ENCODE measurements at places on chromosomes 2 and 18.

DNA sequence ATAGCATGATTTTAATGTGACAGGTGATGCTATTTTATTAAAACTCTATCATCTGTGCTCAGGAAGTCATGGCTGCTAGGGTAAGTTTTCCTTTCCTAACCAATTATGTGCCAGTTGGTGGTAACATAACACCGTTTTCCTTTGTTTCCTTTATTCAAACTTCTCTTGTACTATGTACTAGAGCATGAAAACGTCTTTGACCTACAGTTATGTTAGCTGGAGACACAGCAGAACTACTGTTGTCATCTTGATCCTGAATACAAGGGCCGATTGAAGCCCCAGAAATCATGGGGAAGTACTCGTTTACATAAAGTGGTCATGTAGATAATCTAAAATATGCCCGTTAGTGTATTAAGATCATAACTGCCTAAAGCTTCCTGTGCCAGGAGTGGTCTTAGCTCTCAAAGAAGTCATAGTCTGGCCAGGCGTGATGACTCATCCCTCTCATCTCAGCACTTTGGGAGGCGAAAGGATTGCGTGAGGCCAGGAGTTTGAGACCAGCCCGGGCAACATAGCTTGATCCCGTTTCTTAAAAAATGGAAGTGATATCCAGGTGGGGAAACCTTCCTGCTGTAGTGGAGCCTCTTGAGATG, 20.5 kb downstream of the NEDD4L start:
- DNase-seq: no peak

GRCh38 chr18:38648179-38648578, 1082.6 kb upstream of the CELF4 start:
- no peak for DNase-seq

DNA sequence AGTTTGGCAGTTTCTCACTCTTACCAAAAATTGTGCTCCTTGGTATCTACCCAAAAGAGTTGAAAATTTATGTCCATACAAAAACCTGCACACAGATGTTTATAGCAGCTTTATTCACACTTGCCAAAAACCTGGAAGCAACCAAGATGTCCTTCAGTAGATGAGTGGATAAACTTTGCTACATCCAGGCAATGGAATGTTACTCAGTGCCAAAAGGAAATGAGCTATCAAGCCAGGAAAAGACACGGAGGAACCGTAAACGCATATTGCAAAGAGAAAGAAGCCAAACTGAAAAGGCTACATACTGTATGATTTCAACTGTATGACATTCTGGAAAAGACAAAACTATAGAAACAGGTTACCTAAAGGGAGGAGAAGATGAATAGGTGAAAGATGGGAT, 36.1 kb downstream of the TMEM163 start:
- no peak for DNase-seq

DNA sequence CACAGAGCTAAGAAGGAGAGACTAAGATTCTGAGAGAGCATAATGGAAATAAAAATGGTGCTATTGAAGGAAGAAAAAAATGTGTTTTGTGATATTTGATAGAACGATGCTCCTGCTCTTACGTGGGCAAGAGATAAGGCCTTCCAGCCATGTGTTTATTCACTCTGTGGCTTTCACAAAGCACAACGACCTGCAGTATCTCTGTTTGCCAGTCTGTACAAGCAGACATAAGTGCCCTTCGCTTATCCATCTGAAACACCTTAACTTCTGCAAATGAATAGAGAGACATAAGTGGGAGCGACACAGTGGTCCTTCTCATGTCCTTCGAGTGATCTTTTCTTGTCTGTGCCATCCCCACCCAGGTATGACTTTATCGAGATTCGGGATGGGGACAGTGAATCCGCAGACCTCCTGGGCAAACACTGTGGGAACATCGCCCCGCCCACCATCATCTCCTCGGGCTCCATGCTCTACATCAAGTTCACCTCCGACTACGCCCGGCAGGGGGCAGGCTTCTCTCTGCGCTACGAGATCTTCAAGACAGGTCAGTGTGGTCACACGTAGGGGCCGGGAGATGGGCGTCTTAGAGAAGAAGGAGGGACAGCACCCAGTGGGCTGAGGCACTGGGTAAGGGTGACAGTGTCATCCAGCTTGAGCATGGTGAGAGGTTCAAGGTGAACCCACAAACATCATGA, 33.7 kb downstream of the NRP2 start:
- DNase-seq: no peak

DNA sequence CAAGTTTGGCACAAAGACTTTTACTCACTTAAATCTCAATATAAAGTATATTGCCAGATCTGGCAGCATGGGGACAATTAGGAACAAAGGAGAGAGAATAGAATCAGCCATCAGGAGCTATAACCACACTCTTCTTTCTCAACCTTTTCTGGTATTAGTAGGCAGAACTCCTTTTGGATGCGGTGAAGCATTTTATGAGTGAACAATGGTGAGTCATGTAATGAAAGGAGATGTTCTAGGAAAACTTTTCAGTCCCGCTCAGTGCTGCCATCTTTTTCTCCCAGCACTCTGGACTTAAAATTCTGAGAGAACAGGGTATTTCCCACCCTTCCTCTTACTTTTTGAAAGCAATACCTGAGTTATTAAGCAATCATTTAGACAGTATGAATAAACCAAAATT, 32.2 kb downstream of the PLEKHA3 start:
- DNase-seq: no peak
